ENCODE measurements at places on chromosomes 1 and 21.

- no peak for DNase-seq
Measured at GRCh38 chr1:48033495-48034045, 36.4 kb upstream of the TRABD2B start.

- peak; percentile 65 for DNase-seq
Measured at GRCh38 chr21:33894736-33895288, 20.8 kb downstream of the ATP5PO start.

GRCh38 chr1:201711811-201712210, 117.1 kb upstream of the IPO9 start:
- no peak for DNase-seq

DNA sequence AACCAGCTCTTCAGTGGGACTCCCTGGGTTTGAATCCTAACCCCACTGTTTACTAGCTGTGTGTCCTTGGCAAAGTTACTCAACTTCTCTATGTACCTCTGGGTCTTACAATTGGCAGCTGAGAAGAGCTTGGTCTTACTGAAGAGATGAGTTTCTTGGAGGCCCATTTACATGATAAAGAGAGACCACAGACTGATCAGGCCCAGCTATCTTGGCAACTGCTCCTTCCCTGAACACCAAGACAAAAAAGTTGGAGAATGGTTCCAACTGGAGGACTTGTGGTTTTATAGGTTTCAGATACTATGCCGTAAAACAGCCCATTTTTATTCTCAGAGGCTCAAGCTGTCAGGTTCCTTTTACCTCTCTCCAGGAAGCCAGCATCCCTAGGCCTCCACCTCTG, 24.8 kb upstream of the CNIH3 start:
- no peak for DNase-seq

DNA sequence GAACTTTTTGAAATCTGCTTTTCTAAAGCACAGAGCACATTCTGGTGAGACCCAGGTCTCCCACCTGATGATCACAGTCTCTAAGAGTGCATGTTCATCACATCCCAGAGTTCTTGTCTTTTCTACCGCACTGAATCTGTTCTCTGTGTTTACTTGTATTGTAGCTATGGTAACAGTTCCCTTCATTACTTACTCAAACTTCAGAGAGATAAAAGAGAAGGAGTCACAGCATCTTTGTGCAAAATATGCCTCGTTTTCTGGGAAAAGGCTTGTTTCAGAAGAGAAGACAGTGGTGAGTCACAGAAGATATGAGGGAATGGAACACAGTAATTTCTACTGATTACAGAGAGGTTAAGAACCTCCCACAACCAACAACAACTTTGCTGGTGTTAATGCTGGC, 580.6 kb downstream of the PLA2G4A start:
- DNase-seq: no peak

DNA sequence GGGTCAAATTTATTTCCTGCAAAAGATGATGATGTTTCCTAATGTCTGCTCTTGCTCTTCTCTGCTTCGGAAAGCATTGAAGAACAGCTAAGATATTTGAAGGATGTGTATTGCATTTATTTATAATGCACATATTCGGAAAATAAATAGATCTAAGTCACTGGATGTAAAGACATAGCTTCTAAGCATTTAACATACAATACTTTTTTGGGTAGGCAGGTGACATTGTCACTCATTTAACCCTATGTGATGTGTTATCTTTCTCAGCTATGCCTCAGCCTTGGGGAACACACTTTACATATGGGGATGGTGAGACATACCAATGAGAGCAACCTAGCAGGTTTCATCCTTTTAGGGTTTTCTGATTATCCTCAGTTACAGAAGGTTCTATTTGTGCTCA, at the start of gene OR2G2:
Gene OR2G2 (plus strand): TSS at position 301 of the 400 bp plus-strand sequence. CDS start 0 bp downstream, at position 301.
- no peak for DNase-seq

DNA sequence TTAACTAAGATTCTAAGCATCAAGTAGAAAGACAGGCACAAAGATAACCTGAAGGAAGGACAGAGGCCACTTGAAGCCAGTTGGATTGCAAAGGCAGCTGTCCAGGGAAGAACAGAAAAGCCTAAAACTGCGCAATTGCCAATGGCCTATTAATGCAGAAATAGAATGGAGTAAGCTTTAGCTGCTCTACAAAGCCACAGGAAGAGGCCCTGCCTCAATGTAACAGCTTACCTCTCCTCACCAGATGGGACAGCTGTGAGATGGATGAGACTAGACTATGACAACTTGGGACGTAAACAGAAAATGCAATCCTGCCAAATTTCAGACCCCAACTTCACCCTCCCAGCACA, 176.5 kb downstream of the EIF4G3 start:
- no peak for DNase-seq

DNA sequence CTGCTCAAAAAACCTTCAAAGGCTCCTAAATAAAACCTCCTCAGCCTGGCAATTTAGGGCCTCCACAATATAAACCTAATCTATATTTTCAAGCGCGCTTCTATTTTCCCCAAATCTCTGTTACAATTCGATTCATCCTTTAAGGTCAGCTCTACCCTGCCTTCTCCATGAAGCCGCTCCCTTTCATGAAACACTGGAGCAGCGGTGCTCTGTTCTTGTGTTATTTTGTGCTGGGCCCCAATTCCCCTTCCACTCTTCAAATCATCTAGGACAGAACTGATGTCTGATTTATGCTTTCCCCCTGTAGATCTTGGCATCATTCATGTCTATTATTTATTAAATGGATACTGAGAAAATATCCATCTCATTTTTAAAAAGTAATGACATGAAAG, 6.9 kb downstream of the ERRFI1 start:
- DNase-seq: no peak

DNA sequence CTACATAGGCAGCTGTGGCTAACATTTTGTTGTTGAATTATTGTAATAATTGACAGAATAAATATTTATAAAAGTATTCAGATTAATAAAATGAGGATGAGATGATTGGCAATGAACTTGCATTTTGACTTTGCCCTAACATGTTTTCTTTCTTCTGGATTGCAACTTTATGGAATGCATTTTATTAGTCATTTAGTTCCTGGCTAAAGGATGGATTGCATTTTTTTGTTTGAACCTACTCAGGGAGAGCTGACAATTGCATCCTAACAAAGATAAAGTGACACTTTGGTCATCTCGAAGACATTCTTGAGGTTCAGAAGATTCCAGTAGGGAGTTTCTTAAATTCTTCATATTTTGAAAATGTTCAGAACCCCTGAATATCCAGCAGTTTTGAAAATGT, 37.5 kb downstream of the PGM1 start:
- no peak for DNase-seq

DNA sequence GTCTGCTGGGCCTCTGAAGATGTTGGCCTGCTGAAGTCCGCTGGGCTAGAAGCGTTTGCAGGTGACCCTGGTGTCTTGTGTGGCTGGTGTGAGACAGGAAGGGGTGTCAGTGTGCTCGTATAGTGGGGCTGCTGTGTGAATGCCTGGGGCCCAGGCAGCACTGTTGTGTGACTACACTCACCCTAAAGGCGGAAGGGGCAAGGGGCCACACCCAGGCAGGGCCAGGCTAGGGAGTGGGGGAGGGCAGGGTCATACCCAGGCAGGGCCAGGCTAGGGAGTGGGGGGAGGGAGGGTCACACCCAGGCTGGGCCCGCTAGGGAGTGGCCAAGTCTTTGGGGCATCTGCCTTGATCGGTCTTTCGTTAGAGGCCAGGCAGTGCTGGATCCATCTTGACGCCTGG, 25.0 kb downstream of the PDXK start:
- DNase-seq: no peak

DNA sequence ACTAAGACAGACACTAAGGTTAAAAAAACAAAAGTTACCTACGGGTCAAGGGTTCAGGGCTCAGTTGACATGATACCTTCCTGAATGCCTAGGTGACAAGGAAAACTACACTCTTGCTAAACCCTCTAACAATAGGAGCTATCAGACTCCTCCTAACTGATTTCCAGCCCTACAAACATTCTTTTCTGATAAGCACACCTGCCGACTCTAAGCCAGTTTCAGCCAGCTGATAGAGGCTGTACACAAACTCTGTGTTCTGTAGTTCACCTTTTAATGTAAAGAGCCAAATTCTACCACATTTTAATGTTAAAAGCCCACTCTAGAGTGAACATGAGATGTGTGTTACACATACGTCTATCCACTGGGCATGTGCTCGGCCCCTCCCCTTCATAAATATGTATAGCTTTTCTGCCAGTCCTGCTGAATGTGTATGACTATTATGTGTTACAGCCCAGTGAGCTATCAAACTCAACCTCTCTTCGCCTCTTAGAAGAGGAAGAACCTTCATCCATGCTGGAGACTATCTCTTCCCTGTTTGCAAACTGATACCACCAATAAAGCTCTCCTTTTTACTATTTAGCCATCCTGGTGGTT, 40.0 kb upstream of the FAM163A start:
- DNase-seq: no peak
